CMK (cell line): ENCODE measurements at places on chromosomes 3 and 15.

DNA sequence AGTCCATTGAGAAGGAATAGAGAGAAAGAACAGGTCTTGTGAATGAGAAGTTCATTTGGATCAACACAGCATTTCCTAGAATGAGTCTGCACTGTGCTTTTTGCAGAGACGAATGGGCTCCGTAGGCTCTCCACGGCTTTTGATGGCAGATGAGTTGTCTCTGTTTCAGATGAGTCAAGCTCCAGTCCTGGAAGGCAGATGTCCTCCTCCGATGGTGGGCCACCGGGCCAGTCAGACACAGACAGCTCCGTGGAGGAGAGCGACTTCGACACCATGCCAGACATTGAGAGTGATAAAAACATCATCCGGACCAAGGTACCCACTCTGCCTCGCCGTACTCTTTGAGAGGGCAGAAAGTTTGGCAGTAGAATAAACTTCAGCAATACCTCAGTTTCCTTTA, 70.5 kb downstream of the SIDT1 start:
- no peak for DNase-seq

DNA sequence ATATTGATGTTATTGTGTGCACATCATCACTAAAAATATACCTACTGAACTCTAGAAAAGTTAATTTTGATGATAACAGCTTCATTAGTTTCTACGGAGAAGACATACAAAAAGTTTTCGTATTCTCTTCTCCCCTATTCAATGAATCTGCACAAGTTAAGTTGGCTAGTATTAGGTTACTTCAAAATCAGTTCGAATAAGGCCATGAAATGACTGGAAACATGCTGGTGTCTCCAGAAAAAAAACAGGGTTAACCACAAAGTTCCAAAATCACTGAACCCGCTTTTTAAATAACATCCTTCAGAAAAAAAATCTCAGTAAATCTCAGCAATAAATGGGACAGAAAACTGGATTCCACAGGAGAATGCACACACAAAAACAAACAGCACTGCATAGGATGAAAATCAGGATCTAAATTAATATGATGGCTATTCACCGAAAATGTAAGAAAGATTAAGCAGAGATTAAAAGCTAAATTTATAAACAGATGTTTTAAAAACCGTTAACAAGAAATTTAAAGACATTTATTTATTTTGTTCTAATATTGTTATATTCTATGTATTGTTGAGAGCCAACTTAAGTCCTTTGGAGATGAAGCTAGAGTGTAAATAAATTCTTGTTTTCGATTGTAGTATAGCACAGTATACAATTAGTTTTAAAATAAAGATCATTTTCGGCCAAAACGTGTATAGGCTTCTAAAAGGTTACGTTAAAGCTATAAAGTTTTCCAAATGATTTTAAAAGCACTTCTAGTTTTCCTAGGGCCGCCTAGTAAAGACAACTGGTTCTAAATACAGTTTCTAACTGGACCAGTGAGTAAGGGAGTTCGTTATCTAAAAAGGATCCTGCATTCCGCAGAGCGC, 1.0 kb downstream of the IGSF11 start:
- no peak for DNase-seq

GRCh38 chr3:157471064-157471463, 32.2 kb downstream of the VEPH1 start:
- DNase-seq = no peak

GRCh38 chr3:40911928-40912327, 287.4 kb upstream of the CTNNB1 start:
- no peak for DNase-seq

DNA sequence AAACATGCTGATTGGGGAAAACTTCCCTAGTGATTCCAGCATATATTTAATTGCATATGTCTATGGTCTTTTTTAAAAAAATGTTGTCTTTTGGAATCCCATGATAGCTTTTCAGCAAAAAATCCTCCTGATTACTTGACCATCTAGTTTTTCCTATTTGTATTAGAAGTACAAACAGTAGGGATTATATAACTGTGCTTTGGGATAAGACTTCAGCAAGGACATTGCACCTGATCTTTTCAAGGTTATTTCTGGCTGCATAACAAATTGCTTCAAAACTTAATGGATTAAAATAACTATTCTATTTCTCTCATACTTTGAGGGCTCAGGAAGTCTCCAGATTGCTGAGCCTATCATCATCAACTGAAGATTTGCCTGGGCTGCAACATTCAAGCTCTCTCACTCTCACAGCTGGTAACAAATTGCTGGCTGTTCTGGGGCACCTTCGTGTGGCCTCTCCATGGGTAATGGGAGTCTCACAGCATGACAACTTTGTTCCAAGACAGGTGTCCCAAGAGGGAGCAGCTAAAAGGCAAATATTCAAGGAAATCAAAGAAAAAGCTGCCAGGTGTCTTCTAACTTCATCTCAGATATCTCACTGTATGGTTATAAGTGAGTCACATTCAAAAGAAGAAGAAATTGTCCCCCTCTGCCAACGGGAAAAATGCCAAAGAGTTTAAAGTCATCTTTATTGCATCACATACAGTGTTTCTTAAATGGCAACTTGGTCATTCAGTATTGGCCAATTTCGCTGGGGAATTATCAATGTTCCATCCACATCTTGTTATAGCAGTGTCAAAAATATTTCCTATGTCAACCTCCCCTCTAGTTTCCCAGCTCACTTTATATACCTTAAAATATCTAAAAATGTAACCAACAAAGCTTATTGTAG, 644.5 kb upstream of the GRM7 start:
- DNase-seq = no peak

- DNase-seq = no peak
Measured at GRCh38 chr3:153756816-153757215, 364.4 kb upstream of the ARHGEF26 start.

GRCh38 chr3:133117342-133117741, 79.2 kb downstream of the TMEM108 start:
- DNase-seq = no peak

GRCh38 chr15:65887565-65887964, 18.3 kb downstream of the RAB11A start:
- no peak for DNase-seq
